ENCODE measurements at places on chromosomes 5 and 9.

- DNase-seq = no peak
These were observed 238.6 kb downstream of the ELAVL2 start for GRCh38 chr9:23587433-23587832.

DNA sequence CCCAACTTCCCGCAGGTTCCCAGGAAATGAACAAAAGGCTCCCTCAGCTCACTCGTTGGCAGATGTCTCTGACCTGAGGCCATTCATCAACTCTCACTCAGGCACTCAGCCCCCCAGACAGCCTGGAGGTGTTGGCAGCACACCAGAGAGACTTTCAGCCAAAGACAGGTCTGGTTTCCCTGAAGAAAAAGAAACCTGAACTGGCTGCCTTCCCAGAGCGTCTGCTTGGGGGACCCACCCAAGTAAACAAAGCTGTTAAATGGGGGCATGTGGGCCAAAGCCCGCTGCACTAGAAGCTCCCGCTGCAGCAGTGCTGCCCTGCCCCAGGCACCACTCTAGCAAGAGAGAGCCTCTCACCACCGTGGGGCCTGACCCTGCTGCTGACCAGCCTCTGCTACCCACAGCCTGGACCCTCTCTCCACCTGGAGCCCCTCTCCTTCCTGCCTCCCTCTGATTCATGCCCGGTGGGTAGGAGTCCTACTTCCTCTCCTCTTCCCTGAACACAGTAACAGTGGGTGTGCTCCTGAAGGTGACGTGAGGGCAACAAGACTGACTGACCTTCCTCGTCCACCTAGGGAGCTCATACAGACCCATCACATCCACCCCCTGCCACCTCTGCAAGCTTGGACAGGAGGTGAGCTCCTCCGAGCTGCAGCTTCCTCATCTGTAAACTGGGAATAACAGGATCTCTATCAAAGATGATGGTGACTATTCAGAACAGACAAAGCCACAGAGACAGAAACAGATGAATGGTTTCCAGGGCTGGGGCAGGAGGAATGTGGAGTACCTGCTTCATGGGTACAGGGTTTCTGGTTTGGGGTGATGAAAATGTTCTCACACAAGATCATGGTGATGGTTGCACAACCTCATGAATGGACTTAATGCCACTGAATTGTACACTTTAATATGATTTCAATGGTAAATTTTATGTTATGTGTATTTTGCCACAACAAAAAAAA is 31.0 kb upstream of the GABRP start:
- no peak for DNase-seq

DNA sequence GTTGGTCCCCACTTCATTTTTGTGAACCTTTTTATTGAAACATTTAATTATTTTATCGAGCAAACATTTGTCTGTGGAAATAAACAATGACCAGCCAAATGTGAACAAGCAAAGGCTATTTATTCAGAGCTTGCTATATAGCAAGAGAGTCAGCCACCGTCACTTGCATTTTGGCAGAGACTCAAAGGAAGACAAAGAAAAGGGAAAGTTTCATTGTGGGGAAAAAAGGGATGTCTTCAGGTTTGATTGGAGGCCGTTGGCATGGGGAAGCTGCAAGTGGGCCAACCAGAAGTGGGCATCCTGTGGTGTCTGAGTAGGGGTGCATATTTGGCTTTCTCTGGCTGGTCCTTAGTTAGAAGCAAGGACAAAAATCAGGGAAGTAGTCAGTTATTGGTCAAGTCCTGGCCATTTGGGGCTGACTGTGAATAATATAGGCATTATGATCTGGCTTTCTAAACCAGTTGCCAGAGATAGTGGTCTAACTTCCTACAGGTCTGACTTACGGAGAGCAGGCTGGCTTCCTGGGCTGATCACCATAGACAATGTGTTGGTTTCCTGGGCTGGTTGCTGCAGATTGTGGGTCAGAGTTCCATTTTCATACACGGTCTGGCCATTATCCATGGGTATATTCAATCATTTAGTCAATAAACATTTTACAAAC is 16.6 kb downstream of the ENC1 start:
- no peak for DNase-seq

DNA sequence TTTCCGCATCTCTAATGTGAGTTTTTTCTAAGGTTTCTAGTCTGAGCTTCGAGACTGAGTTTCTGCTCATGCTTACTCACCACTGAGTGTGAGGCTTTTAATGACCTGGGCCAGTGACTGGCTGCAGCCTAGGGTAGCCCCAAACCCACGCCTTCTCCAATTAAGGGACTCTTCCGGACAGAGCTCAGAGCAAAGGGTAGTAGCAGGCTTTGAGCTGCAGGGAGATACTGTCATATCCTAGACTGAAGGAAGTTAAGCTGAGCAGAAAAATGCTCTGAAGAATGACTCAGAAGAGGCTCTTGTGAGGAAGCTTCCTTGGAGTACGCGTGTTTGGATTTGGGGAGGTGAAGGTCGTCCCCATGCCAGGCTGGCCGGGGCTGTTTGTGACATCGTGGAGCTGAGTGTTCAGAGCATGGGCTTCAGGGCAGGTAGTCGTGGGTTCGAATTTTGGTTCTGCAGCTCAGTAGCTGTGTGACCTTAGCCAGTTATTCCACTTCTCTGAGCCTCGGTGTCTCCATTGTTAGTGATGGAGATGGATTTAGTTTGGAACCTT is 3.5 kb downstream of the USP20 start:
- no peak for DNase-seq

GRCh38 chr5:133579766-133580165 is 32.6 kb downstream of the FSTL4 start:
- no peak for DNase-seq

DNA sequence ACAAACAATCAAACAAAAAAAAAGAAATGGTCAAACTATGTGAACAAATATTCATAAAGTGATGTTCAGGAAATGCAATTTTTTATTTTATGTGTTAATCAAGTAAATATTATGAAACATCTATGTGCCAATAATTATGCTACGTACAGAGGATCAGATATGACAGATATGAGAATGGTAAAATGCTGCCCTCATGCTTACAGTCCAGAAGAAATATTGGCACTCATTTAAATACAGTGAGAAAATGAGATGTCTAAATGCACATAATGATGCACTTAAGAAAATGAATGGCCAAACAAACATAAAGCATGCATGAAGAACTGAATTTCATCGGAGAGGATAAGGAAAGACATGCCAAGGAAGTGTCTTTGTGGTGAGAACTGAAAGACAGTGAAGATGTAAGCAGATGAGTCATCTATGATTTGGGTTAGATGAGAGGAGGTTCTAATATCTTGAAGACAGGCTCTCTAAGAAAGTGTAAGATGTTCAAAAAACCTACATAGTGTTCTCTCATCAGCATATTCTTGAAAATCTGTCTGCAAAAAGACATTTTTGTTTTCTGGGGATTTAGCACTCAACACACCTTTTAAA is 1231.1 kb upstream of the ACO1 start:
- DNase-seq = no peak

- no peak for DNase-seq
These were observed 144.1 kb downstream of the PLPPR1 start for GRCh38 chr9:101172616-101173015.

DNA sequence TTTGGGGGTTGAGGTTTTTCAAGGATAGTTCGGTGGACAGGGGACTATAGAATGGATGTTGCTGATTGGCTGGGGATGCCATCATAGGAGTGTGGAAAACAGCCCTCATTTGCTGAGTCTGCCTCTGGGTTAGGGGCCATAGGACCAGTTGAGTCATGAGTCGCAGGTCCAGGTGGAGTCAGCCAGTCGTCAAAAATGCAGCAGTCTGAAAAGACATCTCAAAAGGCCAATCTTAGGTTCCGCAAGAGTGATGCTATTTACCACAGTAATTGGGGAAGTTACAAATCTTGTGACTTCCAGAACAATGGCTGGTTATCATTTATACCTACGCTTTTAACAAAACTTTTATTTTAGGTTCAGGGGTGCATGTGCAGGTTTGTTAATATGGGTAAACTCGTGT is 276.0 kb upstream of the DMRT1 start:
- DNase-seq = no peak

GRCh38 chr9:33146298-33146697 is 20.8 kb downstream of the B4GALT1 start:
- no peak for DNase-seq

DNA sequence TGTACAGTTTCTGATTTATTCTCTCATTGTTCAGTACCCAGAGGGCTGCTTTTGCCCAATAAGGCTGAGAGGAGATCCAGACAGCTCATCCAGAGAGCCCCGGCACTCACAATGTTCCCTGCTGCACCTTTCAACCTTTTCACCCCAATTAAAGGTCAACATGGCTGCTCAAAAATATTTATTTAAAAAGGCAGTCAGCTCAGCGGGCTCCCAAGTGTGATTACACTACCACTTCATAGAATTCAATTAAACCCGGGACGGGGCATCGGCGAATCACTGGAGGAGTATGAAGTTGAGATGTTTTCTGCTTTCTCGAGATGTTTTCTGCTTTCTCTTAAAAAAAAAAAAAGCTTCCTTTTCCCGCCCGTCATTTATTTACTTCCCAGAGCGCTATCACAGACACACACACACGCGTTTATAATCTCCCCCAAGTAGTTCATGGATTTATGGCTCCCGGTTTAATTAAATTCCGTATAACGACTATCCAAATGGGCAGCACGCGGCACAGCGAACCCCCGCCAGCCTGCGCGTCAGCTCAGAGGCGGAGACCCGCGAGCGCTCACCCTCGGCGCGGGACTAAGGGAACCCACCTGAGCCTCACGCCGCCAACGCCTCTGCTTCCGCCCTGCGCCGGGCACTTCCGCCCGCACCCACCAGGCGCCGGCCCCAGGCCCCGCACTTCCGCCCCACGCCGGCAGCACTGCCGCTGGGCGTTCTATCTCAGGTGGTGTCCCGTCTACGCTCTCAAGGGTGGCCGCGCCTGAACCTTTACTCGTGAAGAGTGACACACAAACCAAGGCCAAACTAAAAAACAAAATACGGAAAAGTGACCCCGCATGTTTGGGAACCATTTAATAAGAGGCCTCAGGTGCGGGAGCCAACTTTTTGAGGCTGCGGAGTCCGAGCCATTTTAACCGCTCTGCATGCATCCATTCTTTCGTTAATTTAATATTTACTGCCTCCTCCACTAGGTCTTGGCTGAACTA is at the start of gene C5orf63:
Gene C5orf63, minus strand, starts transcription at position 642 of the 986 bp plus-strand sequence. CDS start 14,507 bp downstream, outside the sequence.
- no peak for DNase-seq

- DNase-seq = no peak
These were observed 15.5 kb upstream of the HSD17B3 start for GRCh38 chr9:96317335-96317980.

DNA sequence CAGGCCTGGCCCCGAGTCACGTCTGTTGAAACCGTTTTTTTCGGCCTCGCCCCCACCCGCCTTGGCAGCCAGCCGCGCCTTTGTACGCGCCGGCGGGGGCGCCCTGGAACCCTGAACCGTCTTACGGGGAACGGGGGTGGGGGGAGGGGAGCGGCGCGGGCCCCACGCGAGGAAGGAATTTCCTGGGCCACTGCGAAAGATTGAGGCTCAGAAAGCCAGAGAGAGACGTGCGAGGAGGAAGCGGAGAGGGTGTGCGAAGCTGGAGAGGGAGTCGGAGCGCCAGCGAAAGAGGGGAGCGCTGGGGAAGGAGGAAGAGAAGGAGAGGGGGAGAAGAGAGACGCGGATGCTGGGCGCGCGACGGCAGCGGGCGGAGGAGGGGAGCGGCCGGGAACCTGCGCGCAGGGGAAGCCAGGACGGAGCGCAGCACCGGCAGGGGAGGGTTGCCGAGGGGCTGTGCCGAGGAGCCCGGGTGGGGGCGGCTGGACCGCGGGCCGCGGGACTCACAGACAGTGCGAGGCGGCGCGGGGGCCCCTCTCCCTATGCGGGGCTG is 4.6 kb upstream of the PRDM12 start:
- no peak for DNase-seq

DNA sequence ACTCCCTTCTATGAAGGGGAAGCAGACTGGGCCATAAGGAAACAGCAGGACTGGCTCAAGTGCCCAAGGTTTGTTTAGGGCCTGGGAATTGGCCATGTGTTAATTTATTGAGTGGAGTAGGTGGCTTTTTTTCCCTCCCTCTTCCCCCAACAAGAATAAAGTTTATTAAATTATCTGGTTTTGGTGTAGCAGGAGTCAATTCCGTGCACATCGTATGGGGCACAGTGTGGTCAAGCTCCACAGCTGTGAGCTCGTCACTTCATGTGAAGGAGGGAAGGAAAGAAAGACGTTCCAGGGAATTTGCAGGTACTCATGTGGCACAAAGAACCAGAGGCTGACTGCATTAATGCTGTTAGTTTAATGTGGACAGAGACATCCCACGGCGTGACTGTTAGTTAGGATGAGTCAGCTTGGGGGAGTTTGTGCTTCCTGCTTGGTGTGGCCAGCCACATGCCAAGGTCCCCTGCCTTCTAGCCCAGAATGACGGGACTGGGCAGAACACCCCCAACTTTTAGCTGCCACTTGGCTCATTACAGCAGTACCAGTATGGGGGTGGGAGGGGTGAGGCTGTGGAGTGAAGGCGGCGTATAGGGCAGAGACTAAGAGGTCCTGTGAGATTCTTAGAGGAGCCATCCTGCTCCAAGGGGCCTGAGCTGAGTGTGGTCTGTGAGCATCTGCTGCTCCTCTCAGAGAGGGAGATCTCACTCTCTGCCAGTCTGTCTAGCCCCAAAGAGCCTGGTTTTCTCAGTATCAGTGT is 33.2 kb downstream of the CSF1R start:
- no peak for DNase-seq

- no peak for DNase-seq
These were observed 659.1 kb downstream of the EFNA5 start for GRCh38 chr5:107011605-107012004.

DNA sequence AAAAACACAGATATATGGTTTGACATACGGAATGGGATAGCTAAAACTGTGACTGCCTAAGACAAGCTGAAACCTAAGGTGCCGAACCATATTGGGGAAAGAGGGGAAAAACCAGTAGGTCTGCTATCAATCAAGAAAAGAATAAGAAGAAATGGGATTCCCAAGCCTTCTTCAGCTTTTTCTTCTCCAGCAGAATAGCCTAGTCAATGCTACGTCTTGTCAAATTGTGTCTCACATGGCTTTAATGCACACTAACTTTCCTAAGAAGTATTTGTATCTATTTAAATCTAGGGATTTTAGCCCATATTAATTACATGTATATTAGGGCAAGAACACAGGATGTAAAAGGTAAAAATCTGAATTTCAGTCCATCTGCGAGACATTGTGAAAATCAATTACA is 797 bp upstream of the FBXO38 start:
- DNase-seq = no peak

Measured in KG1 (cell line).